Activated B cell treated with CpG ODN at 0.5 μM for 24 hours (primary cell): ENCODE measurements at places on chromosomes 6 and 20.

DNA sequence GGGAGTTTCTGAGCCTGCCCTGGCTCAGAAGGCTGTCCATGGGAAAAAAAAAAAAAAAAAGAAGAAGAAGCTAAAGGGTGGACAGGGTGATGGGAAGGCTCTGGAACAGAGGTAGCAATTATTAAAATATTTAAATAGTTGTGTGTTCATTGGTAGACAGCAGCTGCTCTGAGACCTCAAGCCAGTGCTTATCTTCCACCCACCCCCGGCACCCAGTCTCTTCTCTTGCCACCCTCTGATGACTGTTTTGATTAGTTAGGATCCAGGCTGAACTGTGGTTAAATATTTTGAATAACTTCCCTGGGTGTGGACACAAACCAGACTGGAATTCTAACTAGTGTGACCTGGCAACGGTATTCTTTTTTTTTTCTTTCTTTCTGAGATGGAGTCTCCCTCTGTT lies 16.9 kb upstream of the SRSF3 start:
- DNase-seq, result no peak

DNA sequence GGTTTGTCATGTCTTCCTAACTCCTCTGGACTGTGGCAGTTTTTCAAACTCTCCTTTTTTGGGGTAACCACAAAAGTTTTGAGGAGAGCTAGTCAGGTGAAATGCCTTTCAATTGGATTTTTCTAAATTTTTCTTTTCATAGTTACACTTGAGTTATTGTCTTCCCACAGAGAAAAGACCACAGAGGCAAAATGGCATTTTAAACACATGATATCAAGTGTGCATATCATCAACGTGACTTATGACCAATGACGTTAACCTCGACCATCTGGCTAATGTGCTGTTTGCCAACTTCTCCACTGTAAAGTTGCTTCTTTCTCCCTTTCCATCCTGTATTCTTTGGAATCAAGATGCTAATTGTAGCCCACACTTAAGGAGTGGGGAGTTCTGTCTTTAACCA lies 41.3 kb upstream of the SNAP25 start:
- DNase-seq, result no peak

GRCh38 chr20:48910347-48910781 lies 11.1 kb upstream of the ARFGEF2 start:
- DNase-seq, result no peak

DNA sequence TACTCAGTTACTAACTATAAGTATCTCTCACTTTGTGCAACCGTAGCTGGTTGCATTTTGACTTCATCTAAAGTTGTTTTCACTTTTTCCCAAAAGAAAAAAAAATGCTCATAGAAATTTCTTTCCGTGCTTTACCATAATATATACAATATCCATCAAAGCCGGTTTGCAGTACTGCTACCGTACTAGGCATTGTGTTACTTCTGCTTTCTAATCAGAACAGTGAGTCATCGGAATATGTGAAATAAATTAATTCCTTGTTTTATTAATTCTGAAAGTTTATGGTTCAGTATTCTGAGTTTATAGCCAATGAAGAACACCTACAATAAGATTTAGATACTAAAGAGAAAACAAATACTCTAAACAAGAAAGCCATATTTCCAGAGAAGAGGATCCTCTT lies 72.5 kb downstream of the TNFRSF21 start:
- no peak for DNase-seq

DNA sequence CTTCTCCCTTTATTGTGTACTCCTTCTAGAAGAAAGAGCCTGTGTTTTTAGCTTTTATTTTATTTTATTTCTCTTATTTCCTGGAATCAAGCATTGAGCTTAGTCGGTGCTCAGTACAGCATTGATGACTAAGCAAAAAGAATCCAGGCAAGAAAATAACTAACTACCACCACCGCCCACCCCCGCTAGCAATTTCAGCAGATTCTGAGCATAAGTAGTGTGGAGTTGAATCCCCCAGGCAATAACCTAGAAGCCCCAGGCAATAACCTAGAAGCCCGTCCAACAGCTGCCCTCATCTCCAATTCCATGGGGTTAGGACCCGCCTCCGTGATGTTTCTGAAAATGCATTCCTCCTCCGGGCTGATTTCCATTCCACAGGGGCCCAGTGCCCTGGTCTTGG lies 258.0 kb upstream of the TAB2 start:
- no peak for DNase-seq

- no peak for DNase-seq
These were observed 4.2 kb downstream of the BEND6 start for GRCh38 chr6:56959094-56959493.

GRCh38 chr20:46303176-46303956 lies 4.9 kb downstream of the CDH22 start:
- no peak for DNase-seq

GRCh38 chr6:121879149-121879548 lies 443.7 kb downstream of the GJA1 start:
- no peak for DNase-seq

DNA sequence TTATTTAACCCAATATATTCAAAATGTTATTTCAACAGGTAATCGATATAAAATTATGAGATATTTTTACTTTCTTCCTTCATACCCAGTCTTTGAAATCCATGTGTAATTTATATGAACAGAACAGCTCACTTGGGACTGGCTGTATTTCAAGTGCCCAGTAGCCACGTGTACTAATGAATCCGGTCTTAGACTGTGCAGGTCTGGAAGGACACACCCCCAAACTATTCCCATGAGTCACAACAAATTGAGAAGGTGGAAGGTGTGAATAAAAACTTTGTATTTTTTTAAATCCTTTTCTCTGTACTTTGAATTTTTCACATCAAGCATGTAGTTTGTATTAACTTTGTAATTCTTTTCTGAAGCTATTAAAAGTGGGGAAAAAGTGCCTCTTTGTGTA lies 2.8 kb downstream of the UNC5CL start:
- no peak for DNase-seq

- no peak for DNase-seq
These were observed 193.6 kb downstream of the JARID2 start for GRCh38 chr6:15439410-15440025.

DNA sequence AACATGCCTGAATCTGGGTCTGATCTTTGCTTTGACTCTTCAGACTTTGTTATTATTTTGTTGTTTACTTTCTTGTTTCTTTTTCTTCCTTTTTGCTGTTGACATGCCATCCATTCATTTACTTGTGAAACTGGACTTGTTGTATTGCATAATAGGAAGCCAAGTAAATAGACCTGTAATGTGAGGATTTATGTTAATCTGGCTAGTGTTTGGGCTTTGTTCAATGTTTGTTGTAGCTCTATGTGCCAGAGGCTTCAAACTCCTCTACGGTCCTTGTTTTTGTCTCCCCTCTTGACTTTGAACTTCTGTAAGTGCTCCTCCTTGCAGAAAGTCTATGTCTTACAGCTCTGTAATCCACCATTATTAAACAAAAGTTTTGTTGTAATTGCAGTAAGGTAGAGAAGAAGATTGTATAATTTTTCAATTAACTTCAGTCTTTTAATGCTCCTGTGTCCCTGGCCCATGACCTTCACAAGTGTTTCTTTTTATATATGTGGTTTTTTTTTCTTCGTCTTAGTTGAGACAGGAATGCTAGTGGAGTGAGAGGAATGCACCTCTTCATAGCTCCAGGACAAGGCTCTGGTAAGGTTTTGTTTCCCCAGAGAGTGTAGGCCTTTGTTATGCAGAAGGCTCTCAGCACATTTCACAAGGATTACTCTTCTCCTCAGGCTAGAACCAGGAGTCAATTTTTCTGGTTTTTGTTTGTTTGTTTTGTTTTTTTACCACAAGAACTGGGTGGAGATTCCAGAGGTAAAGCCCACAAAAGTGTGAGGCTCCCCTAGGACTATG lies 1061.8 kb upstream of the CITED2 start:
- no peak for DNase-seq

DNA sequence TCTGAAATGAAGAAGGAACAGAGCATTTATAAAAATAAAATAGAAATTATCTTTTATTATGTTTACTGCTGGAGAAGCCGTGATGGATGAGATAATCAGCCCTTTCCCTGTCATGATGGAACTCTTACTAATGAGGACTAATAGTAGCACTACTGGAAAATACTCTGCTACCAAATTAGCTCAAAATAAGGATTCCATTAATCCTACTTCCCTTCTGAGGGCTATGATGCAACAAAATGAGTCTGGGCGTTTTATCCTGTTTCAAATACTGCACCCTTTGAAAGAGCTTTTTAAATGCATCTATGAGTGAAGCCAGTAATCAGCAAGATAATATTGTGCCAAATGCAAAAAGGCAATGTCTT lies 59.3 kb upstream of the CARMIL1 start:
- no peak for DNase-seq

DNA sequence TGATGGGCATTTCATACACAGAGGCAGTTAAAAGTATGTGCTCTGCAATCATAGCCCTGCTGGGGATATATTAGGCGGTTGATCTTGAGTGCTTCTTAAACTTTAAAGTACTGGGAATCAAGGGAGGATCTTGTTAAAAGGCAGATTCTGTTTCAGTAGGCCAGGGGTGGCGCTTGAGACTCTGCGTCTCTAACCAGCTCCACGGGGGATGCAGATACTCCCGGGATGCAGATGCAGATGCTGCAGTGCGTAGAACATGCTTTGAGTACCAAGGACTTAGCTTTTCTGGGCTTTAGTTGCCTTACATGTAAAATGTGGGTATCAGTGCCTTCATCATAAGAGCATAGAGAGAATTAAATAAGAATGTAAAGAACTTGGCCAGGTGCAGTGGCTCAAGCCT lies 44.4 kb upstream of the ENPP5 start:
- no peak for DNase-seq

DNA sequence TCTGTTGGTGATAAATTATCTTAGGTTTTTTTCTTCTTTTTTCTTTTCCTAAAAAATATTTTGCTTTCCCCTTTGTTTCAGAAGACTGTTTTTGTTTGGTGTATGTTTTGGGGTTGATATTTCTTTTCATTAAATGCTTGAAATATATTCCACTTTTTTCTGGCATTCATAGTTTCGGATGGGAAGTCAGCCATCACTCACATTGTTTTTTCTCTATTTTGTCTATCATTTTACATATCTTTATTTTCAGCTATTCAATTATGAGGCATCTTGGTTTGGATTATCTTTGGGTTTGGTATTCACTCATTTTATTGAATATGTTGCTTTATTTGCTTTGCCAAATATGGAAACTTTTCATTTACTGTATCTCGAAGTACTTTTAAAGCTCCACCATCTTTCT lies 600.5 kb upstream of the EYS start:
- no peak for DNase-seq

DNA sequence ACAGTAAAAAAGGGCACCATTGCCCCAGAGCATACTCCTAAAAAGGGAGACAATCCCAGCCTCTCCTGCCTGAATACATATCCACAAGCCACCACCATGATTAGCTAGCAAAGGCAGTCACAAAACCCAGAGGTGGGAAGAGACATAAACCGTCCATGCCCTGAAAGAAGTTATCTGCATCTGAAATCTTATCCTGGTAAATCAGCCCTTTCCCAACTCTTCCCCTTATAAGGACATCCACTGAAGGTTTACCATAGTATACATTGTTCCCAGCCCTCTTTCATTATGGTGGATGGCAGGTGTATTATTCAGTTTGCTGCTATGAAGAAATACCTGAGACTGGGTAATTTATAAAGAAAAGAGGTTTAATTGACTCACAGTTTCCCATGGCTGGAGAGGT lies 95.2 kb downstream of the TBC1D7 start:
- no peak for DNase-seq

DNA sequence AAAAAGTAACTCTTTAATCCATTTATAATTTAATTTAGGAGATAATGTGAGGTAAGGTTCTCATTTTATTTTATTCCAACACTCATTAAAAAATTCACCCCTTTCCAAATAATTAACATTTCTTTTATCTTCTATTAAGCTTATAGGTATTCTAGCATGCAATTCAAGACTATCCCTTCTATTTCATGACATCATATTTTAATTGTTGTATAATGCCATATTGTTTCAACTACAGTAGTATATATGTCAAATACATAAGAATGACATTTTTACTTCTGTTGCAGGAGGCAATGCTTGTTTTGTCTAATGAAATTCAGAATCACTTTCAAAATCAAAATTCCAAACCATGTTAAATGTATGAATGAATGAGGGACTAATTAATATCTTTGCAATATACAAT lies 76.2 kb downstream of the MAFB start:
- DNase-seq, result no peak

- no peak for DNase-seq
These were observed 35.0 kb downstream of the LRRC1 start for GRCh38 chr6:53829698-53830221.

GRCh38 chr20:48025051-48025515 lies 239.8 kb upstream of the SULF2 start:
- no peak for DNase-seq

DNA sequence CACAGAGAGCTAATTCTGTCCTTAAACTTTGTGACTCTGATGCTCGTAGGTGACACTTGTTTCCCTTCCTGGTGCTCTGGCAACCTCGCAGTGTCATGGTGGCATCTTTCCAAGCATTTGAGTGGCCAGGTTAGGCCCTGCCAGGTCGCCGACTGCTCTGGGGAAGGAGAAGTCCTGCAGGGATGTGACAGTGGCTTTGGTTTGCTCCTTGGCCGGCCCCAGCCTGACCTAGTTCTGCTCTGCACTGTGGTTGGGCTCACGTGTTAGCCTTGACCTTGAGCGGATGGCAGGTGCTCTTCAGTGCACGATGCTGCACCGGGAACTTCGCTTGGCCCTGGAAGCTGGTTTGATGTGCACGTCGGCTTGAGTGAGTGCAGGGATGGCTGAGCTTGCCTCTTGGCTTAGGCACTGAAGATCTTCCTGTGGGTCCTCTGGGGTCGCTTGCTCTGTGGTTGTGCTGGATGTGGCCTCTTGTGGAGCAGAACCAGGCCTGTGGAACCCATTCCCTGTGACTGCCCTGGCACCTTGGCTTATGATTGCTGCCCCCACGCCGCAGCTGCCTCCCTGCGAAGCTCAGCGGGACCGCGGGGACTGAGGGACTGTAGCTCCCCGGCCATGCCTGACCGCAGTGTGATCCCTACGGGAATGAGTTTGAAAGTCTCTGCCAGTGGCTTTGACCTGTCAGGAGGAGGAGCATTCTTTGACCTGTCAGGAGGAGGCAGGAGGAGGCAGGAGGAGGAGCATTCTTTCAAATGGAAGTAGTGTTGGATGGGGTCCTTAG lies 8.7 kb downstream of the OSBPL2 start:
- no peak for DNase-seq

DNA sequence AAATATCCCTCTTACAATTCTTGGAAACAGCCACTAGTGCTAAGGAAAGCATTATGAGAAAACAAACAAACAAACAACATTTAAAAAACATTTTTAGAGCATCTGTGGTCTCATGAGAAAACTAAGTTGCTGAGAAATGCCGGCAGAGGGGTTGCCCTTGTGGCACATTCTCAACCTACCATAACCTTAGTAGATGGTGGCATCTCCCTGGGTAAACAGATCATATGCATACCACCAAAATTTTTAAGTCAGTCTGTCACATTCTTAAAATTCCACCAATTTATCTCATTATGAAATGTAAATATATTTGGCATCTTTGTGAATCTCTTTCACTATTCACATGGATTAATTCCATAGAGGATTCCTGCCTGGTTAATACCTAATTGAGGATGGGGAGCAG lies 575.7 kb upstream of the MARCKS start:
- DNase-seq, result no peak
